CD8-positive, alpha-beta memory T cell (primary cell): ENCODE measurements at places on chromosomes 3 and 15. TPM values are rescaled to one million over a fixed set of nuclear protein-coding genes. Genes with fewer than 3 reads are reported as not detected.

- H3K27ac ChIP-seq, result no peak overlapping the region
- H3K27me3 ChIP-seq, result no peaks in the 10 kb centered on the region
- no peak overlapping the region for H3K4me3 ChIP-seq
These were observed 470.5 kb downstream of the EPHA3 start for GRCh38 chr3:89577637-89578530.

GRCh38 chr3:882533-882932 lies 210.3 kb upstream of the CNTN6 start:
- no peaks in the 10 kb centered on the region for H3K36me3 ChIP-seq
- no peak overlapping the region for H3K27ac ChIP-seq
- no peak overlapping the region for H3K4me3 ChIP-seq
- no peak for DNase-seq
- no peaks in the 10 kb centered on the region for H3K4me1 ChIP-seq

GRCh38 chr15:74783072-74783807 lies 1.4 kb downstream of the CSK start:
- peak overlapping the region; percentile 74 for H3K27ac ChIP-seq
- H3K27me3 ChIP-seq, result no peaks in the 10 kb centered on the region
- peak overlapping the region; percentile 99 for H3K4me3 ChIP-seq
- DNase-seq, result no peak
- no peaks in the 10 kb centered on the region for H3K36me3 ChIP-seq
- H3K4me1 ChIP-seq, result peaks cover 66% of the 10 kb centered on the region

DNA sequence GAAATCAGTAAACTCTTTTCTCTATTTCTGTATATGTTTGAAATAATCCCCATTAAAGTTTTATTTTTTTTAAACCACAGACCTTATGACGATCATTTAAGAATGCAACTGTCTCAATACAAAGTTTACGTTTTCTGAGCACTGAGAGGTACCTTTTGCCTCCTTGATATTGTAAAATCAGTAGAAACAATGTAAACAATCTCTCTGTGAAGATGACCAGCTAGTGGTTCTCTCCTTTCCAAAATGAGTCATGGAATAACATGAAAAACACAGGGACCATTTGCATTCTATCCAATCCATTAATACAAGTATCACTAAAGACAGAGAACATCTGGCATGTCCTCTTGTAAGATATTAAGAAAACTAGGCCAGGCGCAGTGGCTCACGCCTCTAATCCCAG lies 48.8 kb downstream of the RAD18 start:
- no peak for DNase-seq
- H3K4me3 ChIP-seq, result no peak overlapping the region
- no peaks in the 10 kb centered on the region for H3K36me3 ChIP-seq
- H3K27me3 ChIP-seq, result no peaks in the 10 kb centered on the region

DNA sequence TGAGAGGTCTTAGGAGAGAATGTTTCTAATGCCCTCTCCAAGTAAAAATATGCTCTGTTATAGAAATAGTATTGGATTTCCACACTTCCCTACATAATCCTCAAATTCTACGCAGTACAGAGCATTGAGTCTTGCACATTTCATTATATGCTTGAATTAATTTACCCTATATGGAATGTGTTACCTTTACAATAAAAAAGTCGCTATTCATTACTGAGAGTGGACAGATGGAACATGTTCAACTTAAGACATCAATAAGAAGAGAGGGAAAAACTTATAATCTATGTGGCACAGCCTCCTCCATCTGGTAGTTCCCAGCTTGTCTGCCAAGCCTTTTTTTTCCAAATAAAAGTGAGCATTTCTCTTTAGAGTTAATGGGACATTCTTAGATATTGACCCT lies 417.9 kb downstream of the MECOM start:
- no peak overlapping the region for H3K27ac ChIP-seq
- DNase-seq, result no peak
- H3K27me3 ChIP-seq, result no peaks in the 10 kb centered on the region
- no peak overlapping the region for H3K4me3 ChIP-seq
- H3K36me3 ChIP-seq, result no peaks in the 10 kb centered on the region

DNA sequence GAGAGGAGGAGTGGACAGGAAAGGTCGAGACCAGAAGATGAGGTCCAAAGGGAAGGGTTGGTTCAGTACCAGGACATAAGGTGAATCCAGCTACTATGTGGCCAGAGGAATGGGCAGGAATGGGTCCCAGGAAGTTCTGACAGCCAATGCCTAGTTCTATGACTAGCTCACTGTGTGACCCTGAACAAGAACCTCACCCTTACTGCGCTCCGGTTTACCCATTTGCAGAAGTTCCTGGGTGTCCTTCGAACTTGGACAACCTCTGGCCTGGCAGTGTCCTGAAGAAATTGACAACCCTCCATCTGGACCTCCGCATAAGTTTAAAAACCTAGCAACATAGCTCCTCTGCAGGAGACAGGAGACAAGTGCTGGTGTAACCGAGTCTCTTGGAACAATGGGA lies 12.2 kb upstream of the PSTPIP1 start:
- no peaks in the 10 kb centered on the region for H3K27me3 ChIP-seq
- H3K27ac ChIP-seq, result no peak overlapping the region
- peaks cover 11% of the 10 kb centered on the region for H3K4me1 ChIP-seq
- no peak for DNase-seq
- H3K36me3 ChIP-seq, result no peaks in the 10 kb centered on the region
- no peak overlapping the region for H3K4me3 ChIP-seq

Gene GUCA1C
- not detected for total RNA-seq

Gene CSK
- total RNA-seq, result 294 TPM

Gene SPRED1
- total RNA-seq, result 1.4 TPM

Gene DNAJA4
- total RNA-seq, result 35.3 TPM

Gene ARPIN
- 0.02 TPM for total RNA-seq

Gene IMPG2
- 0.20 TPM for total RNA-seq
